Stimulated activated CD8-positive, alpha-beta memory T cell treated with anti-CD3 and anti-CD28 coated beads, Interleukin-4, amount 100 ng/mL, for 1 hour (primary cell): ENCODE measurements at places on chromosomes 5 and 9.

- DNase-seq: no peak
These were observed 45.5 kb downstream of the SPIN1 start for GRCh38 chr9:88433583-88434255.

DNA sequence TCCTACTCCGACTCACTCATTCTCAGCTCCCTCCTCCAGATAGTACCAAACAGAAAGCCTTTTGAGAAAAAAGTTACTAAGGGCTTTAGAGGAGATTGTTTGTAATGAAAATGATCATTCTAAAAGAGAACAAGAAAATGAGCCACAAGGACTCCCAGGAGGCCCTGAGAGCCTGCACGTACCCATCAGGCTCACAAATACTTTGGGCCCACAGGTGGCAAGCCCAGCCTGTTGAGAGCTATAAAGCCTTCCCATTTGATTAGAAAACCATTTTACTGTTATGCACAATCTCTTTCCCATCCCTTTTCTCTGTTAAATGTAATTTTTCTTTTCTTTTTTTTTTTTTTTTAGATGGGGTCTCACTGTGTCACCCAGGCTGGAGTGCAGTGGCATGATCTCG is 136.1 kb downstream of the LHFPL2 start:
- DNase-seq: no peak

GRCh38 chr9:107299437-107299836 is 16.4 kb downstream of the RAD23B start:
- no peak for DNase-seq

DNA sequence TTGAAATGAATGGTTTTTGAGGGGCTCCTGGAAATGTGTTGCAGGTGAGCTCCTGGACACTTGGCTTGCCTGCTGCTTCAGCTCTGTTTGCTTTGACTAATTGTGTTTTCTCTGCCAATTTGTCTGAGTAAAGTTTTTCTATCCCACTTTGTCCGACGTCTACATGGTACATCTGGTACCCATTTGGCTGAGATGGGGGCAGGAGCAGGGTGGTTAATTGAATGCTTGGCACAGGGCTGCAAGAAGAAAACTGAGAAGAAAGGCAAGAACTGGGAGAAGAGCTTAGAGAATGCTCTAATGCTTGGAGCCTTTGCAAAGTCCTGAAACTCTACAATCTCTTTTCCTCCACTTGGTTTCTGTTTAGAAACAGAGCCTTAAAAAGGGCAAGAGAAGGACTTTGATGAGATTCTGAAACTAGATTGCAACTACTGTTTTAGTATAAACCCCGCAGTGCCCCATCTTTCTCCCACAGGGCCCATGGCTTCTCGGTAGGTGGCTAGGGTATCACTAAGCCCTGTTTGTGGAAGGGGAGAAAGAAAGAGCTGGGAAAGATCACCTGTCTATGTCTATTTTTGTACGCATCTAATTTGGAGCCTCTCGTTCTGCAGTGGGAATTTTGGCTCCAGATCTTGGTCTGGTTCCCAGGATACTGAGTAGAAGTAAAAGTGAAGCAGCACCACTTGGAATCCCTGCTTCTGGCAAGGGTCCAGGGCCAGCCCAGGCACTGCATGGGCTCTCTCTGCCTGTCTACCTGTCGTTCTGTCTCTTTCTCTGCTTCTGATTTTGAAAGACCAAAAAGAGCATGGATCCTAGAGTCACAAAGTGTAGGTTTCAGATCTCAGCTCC is 214.4 kb downstream of the SEMA6A start:
- DNase-seq: no peak

DNA sequence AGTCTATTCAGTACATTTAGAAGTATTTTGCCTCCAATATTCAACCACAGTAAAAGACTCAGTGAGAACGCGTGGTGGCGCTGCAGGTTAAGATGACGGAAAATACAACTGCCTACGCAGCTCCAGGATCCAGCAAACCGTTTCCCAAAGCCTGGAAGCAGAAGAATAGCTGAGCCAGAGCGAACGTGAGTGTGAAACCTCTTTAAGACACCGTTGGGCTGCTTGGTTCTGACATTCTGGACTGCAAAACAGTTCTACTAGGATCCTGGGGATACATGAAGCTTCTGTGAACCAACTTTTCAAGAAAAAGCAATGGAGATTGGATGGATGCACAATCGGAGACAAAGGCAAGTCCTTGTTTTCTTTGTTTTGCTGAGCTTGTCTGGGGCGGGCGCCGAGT is at the start of gene PCDHB16:
Gene PCDHB16 (plus strand): TSS at position 140 of the 400 bp plus-strand sequence. CDS start 173 bp downstream, at position 313.
- no peak for DNase-seq

GRCh38 chr5:158126442-158127405 is 267.8 kb upstream of the CLINT1 start:
- DNase-seq: no peak

GRCh38 chr5:181283347-181283746 is 22.4 kb upstream of the TRIM52 start:
- no peak for DNase-seq

GRCh38 chr9:135566552-135566951 is 5.0 kb downstream of the PAEP start:
- no peak for DNase-seq

DNA sequence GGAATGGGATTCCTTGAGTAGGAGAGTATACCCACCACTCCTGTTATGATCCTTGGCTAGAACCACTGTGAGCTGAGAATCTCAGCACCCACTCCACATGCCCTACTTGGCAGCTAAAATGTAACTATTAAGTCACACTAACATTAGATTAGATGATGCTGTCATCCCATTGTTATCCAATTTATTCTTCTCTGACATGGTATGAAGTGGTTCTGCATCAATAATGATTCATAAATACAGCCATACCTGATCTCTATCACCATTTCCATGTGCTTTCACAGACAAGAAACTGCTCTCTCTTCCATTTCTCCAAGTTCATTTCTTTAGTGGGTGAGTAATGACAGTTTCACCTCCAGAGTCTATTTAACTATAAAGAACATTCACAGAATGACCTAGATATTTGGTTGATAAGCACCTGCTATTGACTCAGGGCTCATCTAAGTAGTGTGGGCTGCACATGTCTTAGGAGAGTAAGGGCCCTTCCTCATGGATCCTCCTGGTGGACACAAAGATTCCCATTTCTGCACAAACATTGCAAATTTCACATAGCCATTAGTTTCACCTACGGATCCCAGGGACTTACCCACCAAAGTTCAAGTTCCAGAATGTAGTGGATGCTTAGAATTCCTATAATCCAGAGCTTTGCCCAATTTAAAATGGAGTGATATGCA is 187.9 kb downstream of the EBF1 start:
- no peak for DNase-seq

DNA sequence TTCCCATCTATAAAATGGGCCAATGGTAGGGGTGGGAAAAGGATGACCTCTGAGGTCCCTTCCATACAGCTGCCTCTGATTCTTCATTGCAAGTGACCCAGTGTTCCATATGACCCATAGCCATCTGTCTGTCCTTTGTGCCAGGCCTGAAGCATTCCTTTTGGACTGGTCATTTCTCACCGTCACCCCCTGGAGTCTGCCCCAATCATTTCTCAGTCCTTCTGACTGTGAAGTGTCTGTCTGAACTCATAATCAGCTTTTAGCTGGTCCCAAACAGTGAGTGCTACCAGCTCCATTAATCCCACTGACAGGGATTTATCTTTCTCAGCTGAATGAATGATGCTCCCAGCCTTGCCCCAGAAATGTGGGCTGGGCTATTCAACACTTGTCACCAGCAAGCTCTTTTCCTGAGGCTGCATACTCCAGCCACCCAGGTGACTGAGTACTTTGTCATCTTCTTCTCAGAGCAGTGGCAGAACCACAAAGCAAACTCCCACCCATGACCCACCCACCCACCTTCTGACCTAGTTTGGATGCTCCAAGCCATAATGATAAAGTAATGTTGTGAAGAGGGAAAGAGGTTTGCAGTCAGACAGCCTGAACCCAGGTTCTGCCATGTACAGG is 37.4 kb downstream of the KCNIP1 start:
- no peak for DNase-seq

DNA sequence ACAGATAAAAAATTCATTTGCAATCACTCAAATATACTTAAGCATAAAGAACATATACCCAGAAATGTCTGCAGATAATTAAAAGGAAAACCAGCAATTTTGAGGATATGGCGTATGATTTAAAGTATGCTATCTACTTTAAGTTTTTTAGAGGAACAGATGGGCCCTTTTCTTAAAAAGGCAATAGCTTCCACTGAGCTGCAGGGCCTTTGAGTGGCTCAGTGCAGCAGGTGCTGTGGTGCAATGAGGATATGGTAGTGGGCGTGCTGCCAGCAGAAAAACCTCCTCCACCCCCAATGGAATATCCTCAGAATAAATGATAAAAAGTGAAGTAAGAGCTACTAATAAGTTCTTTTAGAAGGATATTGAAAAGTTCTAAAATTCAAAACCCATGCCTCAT is 814.5 kb downstream of the MTRR start:
- DNase-seq: no peak

- no peak for DNase-seq
These were observed 12.1 kb downstream of the MTRR start for GRCh38 chr5:7881091-7881490.

GRCh38 chr5:160978944-160979343 is 126.9 kb upstream of the ATP10B start:
- no peak for DNase-seq

DNA sequence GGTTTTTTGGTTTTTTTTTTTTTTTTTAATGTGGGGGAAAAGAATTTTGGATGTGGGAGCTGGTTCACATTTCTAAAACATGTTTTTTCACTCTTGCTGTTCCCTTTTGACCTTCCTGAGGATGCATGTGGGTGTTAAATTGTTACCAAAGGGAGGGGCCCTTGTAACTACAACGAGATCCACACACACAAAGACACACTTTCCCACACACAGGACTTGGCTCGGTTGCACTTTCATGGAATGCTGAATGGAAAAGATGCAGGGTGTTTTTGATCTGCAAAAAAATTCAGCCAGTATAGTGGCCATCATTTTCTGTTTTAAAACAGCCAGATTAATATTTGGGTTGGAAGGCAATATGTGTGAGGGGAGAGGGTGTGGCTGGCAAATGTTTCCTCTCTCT is 576.9 kb downstream of the EBF1 start:
- DNase-seq: no peak

DNA sequence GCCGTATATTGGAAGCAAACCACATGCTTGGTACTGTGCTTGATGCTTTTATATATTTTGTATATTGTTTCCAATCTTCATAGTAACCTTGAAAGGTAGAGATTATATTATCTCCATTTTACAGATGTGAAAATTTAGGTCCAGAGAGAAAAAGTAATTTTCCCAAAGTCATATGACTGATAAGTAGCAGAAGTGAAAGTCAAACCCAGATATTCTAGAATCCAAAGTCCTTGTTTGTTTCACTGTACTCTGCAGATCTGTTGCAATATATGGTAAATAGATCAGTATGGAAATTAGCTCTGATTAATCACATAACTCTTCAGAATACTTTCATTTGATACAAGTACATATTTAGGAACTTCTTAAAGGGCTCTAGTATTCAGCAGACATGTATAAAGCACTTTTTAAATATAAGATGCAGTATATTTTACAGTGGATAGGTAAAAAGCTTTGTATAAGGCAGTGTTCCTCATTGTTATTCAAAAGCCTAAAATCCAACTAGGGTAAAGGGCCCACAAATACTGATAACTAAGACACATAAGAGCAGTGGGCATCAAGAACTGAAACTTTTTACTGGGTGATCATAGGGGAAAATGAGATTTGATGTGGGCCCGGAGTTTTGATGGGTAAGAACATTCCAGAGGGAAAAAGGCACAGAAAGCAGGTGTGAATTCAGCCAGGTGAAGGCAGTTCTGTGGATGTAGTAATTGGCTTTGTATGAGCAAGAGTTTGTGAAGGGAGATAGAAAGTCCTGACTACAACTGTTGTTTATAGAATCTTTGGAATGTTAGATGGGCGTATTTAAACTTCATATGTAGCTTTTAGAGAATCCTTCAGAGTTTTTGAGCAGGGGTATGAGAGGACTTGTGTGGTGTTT is 25.0 kb downstream of the NDFIP1 start:
- DNase-seq: no peak

DNA sequence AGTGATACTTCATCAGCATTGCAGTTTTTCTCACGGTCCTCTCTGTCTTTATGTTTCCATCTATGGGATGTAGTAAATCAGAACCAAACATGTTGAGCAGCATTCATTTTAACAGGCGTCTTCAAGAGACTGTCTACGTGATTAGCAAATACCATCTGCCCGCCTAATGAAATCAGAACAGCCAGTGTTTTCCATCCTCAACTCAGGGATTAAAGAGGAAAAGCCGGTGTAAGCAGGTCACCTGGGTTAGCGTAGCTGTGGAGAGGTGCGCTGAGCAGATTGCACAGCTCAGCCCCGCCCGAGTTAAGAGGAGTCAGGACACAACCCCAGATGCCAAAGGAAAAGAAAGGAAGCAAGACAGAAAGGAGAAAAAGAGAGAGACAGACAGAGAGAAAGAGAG is 54.3 kb upstream of the ANKRD33B start:
- no peak for DNase-seq

- DNase-seq: no peak
These were observed 22.7 kb upstream of the UBLCP1 start for GRCh38 chr5:159240301-159240870.

DNA sequence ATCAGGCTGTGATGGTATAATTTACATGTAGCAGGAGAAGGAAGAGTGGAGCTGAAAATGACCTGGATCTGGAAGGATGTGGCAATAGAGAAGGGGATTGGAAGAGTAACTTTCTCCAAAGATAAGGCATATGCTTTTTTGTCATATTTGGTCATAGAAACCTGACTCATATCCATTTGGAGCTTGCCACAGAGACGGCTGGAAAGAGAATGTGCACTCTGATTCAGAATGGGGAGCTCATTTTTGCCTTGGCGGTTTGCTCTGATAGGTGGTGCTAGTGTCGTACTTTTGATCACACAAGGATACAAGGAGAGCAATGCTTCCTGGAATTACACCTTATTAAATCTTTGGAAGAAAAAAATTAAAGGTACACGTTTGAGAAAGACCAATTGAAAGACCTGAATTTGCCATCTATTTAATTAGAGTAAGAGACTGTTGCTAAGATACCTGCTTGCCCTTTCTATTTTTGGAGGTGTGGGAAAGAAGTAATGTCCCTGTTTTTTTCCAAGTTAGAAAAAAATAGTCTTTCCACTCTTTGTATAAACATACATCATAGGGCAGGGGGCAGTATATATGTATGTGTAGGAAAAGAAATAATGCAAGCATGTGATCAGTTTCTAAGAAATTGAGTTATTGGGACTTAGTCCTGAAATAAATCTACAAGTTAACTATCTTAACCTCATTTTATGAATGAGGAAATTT is 5.4 kb downstream of the LSM11 start:
- DNase-seq: no peak
